ENCODE measurements at places on chromosomes 12 and 14.

DNA sequence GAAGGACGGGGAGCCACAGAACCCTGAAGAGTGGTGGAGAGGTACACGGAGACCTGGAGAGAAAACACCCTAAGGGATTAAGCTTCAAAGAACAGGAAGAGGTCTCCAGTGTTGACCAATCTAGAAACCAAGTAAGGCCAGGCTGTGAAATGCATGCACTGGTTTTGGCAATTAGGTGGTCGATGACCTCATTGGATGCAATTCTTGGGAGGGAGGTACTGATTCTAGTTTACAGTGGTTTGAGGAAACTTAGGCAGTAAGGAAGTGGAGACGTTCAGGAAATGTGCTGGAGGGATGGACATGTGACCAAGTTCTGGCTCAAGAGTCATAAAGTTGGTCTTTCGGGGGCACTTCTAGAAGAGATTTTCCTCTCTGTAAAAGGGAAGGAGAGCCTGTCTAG is 91.3 kb upstream of the CEP83 start:
- DNase-seq = no peak

DNA sequence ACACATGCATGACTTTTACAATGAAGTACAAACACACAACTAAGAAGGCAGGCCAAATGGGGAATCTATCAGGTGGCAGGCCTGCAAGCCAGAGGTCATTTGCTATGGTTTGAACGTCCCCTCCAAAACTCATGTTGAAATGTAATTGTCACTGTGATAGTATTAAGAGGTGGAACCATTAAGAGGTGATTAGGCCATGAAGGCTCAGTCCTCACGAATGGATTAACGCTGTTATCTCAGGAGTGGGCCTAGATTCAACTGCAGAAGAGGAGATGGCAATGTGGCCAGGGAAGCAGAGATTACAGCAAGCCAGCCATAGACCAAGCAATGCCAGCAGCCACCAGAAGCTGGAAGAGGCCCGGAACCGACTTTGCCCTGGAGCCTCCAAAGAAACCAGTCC is 13.5 kb upstream of the ACTR6 start:
- no peak for DNase-seq

GRCh38 chr12:22399464-22400180 is 65.1 kb upstream of the ST8SIA1 start:
- no peak for DNase-seq

DNA sequence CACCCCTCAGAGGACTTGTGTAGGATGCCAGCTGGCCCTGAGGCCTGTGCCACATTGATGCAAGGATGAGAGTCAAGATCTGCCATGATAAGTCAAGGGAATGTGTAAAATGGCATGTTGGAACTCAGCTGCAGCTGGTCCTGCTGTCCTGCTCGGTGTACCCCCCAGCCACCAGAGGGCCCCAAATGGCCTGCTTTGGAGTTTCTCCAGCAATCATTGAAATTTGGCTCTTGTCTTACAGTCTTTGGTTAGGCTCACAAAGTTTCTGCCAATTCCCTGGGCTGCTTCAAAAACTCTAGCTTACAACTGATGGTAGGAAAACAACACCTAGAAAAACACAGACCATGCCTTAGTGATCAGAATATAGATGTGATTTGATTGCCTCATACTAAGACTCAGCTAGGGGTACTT is 76.8 kb downstream of the HSD17B6 start:
- no peak for DNase-seq

- DNase-seq = no peak
Observed at GRCh38 chr12:11885261-11886038, 185.3 kb upstream of the BCL2L14 start.

DNA sequence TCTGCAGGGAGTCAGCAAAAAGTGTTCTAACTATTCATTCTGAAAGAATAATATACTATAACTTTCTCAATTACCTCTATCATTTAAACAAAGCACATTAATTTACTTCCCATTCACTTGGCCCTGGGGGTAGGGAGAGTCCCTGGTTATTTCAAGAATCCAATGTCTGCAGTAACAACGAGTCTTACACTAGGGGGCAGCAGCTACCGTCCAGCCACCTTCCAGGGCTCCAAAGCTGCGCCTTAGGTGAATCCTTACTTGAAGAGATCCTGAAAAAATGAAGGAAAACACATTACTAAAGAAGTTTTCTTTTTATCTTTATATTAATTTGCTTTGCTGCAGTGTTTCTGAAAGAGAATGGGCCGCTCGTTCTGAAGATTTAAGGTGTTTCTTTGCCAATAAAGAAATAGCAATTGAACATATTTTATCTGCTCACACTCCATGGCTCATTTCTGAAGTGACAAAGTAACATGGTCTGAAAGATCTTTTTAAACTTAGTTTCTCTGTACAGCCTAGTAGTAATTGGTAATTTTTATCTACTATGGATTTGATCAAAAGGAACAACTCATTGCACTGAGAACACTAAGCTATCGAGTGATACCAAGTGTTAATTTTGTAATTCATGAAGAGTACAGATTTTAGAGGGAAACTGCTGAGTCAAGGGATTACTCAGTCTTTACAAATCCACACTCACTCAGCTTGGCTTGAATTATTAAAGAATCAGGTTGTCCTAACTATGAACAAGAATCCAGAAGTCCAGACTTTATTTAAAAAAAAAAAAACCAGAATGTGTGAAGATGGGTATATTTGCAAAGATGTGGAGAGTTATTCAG is 27.6 kb downstream of the BHLHE41 start:
- DNase-seq = no peak

- no peak for DNase-seq
Observed at GRCh38 chr14:106069804-106070625, 543.6 kb downstream of the TMEM121 start.

- DNase-seq = no peak
Observed at GRCh38 chr14:52095336-52095735, 26.5 kb upstream of the NID2 start.

DNA sequence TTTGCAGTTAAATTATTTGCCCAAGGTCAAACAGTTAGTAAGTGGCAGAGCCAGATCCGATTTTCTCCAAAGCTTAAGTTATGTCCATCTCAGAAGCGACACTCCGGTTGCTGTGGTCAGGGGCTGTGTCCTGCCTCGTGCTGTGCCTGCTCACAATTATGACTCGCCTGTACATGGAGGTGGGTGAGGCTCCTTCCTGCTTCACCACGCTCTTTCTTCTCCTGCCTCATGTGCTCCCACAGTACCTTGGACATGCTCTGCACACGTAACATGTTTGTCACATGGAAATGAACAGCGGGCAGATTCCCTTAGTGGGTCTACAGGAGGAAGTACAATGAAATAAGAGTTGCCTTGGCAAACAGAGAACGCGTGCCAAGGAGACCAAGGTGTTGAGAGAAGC is 62.2 kb upstream of the CCND2 start:
- DNase-seq = no peak

DNA sequence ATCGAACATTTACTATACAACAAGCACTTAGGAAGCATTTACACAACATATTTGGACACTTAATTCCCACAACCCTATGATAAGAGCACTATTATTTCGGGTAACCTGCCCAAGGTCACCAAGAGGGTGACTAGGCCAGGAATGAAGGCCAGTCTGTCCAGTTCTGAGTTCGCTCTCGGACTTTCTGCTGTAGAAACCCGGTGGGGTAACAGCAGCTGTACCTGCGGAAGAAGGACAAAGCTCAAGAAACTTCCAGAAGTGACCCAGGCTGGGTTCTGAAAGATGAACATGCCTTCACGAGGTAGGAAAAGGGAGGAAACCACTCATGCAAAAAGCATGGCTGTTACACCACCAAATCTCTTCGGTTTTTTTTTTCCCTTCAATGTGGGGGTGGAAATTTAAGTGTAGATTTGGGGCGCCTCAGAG is 10.8 kb downstream of the PLA2G1B start:
- DNase-seq = no peak

- DNase-seq = no peak
Observed at GRCh38 chr12:31724557-31724956, 4.3 kb downstream of the AMN1 start.

- no peak for DNase-seq
Observed at GRCh38 chr12:23944067-23944466, 5.4 kb downstream of the SOX5 start.

- DNase-seq = no peak
Observed at GRCh38 chr12:123232472-123232806, 502 bp downstream of the MPHOSPH9 start.

DNA sequence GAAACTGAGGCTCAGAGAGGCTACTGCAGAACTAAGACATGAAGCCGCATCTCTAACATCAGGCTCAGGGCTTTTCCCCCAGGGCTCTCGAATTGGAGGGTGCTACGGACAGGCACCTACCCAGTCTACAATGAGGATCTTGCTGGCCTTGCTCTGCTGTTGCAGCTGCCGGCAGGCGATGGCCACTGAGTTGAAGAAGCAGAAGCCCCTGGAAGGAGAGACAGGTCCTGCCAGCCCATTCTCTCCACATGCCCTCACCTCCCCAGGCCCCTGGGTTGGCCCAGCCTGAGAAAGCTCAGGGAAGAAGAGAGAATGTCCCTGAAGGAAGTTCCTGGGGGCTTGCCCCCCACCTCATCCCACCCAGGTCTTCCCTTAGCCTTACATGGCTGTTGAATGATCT is 16.1 kb downstream of the SLC48A1 start:
- no peak for DNase-seq

GRCh38 chr12:53097207-53097563 is 282 bp upstream of the IGFBP6 start:
- no peak for DNase-seq

GRCh38 chr14:72753044-72753710 is 140.7 kb downstream of the DPF3 start:
- no peak for DNase-seq

- DNase-seq = no peak
Observed at GRCh38 chr12:42485823-42486222, 103.7 kb downstream of the PRICKLE1 start.

GRCh38 chr14:56112781-56113180 is 5.4 kb upstream of the PELI2 start:
- DNase-seq = no peak

GRCh38 chr14:106551265-106551664 is 1024.9 kb downstream of the TMEM121 start:
- DNase-seq = no peak

GRCh38 chr14:94748667-94749347 is 21.1 kb downstream of the GSC start:
- no peak for DNase-seq

DNA sequence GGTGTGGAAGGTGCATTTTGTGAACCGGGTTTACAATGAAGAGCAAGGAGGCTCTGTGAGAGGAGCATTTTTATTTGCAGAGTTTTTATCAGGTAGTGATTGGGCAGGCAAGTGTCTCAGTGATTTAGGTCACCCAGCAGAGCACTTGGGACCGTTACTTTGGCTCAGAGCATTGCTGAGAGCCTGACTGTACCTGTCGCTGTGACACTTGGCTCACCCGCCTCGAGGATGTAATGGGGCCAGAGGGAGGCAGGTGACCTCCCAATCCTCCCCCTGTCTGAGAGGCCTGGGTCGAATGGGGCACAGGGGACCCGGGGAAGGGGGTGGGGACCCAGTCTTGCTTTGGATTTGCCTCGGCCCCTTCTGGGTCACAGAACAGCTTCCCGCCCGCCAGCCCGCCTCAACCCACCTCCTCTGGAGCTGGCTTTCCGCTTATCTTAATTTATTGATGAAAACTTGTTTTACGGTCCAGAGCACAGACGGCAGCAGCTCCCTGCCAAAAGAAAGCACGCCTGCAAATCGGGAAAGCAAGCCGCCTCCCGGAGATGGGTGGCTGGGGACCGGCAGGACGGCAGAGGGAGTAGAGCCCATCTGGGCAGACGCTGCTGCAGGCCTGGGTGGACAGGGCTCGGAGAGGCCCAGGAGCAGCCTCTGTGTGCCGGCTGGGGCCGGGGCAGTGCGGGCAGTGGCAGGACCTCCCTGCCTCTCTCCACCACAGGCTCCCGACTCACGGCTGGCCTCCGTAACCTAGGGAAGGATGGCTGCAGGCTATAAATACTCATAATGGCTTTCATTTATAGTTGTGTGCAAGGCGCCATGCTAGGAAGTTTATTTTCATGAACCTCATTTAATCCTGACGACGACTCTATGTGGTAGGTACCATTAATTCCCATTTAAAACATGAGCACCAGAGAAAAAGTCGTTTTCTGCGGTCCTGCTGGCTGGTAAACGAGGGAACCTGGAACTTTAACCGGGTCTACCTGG is 187.1 kb downstream of the TSPAN9 start:
- no peak for DNase-seq

DNA sequence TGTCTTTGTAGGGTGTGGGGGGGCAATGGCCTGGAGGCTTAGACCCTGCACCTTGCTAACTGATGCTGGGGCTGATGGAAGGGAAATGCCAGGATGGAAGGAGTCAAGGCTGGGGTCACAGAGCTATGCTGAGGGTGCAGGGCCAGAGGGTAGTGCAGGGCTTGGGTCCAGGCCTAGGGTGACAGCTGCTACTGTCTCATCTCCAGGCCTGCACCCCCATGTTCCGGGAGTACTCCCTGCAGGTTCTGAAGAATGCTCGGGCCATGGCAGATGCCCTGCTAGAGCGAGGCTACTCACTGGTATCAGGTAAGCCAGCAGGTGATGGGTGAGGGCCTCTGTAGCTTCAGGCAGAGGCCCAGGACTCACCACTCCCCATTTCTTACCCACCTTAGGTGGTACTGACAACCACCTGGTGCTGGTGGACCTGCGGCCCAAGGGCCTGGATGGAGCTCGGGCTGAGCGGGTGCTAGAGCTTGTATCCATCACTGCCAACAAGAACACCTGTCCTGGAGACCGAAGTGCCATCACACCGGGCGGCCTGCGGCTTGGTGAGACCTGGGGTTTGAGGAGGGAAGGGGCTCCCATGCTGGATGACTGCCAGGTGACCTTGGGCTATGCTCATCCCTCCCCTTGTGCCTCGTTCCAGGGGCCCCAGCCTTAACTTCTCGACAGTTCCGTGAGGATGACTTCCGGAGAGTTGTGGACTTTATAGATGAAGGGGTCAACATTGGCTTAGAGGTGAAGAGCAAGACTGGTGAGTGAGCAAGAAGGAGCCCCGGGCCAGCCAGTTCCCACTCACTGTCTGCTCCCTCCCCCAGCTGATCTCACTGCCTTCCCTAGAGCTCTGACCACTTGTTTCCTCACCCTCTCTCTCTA is 4.1 kb downstream of the SHMT2 start:
- no peak for DNase-seq

- no peak for DNase-seq
Observed at GRCh38 chr12:75419841-75420240, 29.0 kb downstream of the GLIPR1L2 start.

GRCh38 chr12:4325966-4326365 is 5.0 kb downstream of the TIGAR start:
- no peak for DNase-seq

- DNase-seq = no peak
Observed at GRCh38 chr14:104359301-104359968, 220.1 kb upstream of the C14orf180 start.
